ENCODE measurements at places on chromosomes 3 and 15.

- no peak for DNase-seq
Observed at GRCh38 chr3:188468662-188469061, 314.7 kb downstream of the LPP start.

GRCh38 chr15:101272584-101272983, 4.7 kb downstream of the SELENOS start:
- no peak for DNase-seq

DNA sequence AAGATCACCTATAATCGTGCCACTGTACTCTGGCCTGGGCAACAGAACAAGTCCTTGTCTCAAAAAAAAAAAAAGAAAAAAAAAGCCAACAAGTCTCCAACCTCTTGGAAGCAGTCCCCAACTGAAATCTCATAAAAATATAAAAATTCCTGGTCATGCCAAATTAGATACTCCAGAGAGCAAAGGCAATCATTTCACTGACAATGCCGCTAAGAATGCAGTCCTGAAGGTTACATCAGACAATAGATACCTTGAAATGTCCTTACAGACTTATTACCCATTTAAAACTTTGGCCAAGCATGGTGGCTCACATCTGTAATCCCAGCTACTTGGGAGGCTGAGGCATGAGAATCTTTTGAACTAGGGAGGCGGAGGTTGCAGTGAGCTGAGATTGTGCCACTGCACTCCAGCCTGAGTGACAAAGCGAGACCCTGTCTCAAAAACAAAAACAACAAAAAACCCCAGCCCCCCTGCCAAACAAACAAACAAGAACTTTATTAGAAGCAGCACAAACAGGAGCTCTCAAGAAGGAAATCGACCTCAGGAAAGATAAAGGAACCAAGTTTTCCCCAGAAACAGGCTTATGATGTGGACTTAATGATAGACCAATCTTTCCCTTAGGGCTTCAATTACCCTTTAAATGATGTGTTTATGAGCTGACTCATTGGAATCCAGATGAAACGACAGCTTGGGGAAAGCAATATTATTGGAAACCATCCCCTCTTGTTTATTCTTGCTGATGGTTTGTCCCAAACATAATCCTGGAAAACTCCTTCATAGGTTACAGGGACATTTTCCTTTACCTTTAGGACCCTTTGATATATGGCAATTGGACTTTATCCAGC, 53.1 kb upstream of the XCR1 start:
- DNase-seq: no peak

GRCh38 chr3:146241523-146242240, 9.2 kb downstream of the PLSCR4 start:
- DNase-seq: no peak

GRCh38 chr15:75203017-75203907, 1.6 kb downstream of the C15orf39 start:
- peak; percentile 46 for DNase-seq
